Natural killer cell treated with Interleukin-12 subunit alpha and Interleukin-12 subunit beta and Interleukin-15 and Interleukin-18, amount 100 ng/mL, for 72 hours (primary cell): ENCODE measurements at places on chromosomes 12 and 14. TPM values are rescaled to one million over a fixed set of nuclear protein-coding genes. Genes with fewer than 3 reads are reported as not detected.

- H3K4me1 ChIP-seq: peaks cover 5% of the 10 kb centered on the region
- no peak overlapping the region for H3K4me3 ChIP-seq
- no peak for DNase-seq
- peaks cover 23% of the 10 kb centered on the region for H3K27me3 ChIP-seq
- no peak overlapping the region for H3K27ac ChIP-seq
These were observed 108.2 kb upstream of the CCDC91 start for GRCh38 chr12:28082096-28082495.

GRCh38 chr14:91996948-91997371, 42.9 kb downstream of the TRIP11 start:
- peaks cover 23% of the 10 kb centered on the region for H3K36me3 ChIP-seq
- H3K4me1 ChIP-seq: peaks cover 26% of the 10 kb centered on the region
- H3K27ac ChIP-seq: peak overlapping the region; percentile 61
- H3K4me3 ChIP-seq: peak overlapping the region; percentile 33
- H3K27me3 ChIP-seq: no peaks in the 10 kb centered on the region

DNA sequence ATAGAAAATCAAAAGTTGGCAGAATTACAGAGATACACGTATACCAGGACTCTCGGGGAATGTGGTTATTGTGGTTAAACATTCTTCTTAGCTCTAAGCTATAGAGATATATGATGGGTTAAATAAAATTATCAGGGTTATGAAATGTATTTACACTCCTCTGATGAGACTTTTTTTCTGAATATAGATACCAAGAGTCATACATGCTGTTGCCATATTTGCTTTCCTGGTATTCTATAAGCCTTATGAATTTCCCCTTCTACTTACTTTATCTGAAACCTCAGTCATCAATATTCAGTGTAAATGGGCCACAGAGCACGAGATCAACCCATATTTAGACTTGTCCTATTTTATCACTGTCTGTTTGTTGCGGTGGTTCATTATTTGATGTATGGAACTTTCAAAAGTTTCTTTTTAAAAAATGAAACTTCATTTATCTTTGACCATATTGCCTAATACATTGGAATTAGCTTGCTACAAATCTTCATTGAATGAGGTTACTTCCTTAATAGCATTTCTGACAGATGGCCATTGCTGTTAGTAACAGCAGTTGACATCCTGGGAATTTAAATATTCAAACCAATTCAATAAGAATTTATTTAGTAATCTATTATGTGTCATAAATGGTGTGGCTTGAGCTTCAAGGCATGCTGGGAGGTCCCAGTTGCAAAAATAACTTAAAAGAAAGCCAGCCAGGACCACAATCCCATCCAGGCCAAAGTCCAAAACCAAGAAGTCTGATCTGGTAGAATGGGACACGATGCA, 393.5 kb downstream of the PCNX1 start:
- no peak for DNase-seq
- H3K4me3 ChIP-seq: no peak overlapping the region
- H3K27ac ChIP-seq: peak overlapping the region; percentile 35
- H3K27me3 ChIP-seq: no peaks in the 10 kb centered on the region
- H3K36me3 ChIP-seq: peaks cover 12% of the 10 kb centered on the region

DNA sequence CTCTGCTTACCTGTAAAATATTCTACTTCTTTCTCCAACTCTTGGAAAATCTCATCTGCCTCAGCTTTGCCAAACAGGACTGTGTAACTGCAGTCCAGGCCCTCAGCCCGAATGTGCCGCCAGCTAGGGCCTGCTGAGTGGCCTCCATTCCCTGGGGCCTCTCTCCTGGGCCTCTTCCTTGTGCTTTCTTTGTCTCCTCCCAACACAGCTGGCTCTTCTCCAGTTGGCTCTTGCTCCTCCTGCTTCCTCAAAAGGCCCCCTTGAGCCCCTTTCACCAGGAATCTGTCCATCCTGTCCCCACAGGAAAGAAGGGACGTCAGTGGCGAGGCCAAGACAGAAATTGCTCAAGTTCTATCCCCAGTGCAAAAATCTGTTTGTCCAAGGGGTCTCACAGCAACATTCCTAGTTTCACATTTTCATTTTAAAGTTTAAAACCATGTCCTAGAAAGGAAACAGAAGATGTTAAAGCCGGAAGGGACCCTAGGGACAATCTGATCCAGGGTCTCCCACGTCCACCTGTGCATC, 713 bp downstream of the ALKBH2 start:
- H3K27ac ChIP-seq: peak overlapping the region; percentile 72
- DNase-seq: no peak
- no peaks in the 10 kb centered on the region for H3K27me3 ChIP-seq
- no peaks in the 10 kb centered on the region for H3K36me3 ChIP-seq
- peak overlapping the region; percentile 77 for H3K4me3 ChIP-seq

- H3K27me3 ChIP-seq: peaks cover 12% of the 10 kb centered on the region
- DNase-seq: no peak
- H3K27ac ChIP-seq: no peak overlapping the region
- no peak overlapping the region for H3K4me3 ChIP-seq
- H3K4me1 ChIP-seq: no peaks in the 10 kb centered on the region
These were observed 151.3 kb downstream of the PAH start for GRCh38 chr12:102765736-102766135.

- DNase-seq: no peak
- no peaks in the 10 kb centered on the region for H3K27me3 ChIP-seq
- H3K27ac ChIP-seq: no peak overlapping the region
These were observed 5.6 kb downstream of the LTA4H start for GRCh38 chr12:96029826-96030225.

DNA sequence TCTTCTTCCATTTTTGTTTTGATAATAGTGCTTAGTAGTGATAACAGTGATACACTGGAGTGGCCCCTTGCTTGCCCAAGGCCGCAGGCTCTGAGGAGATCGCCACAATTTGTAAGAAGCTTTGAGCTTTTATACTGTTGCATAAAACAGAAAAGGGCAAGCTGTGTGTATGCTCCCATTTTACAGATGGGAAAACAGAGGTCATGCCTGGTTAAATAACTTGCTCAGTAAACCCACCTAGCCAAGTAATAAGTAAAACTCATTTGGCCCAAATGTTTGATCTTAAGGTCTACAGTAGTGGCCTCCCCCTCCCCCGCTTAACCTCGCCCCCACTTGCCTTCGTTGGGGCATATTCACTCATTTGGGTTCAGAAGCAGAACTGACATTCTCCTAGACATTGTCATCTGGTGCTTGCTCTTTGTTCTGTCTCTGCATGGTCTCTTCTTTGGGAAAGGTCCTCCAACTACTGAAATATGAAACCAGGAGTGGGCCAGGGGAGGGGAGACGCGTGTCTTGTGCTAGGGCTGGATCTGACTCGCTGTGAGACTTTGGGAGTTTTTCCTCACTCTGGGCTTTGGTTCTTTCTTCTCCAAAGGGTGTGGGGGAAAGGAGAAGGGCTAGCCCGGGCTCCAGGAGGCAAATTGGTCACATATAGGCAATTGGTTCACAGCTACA, 88.1 kb downstream of the PAPOLA start:
- DNase-seq: no peak
- H3K4me3 ChIP-seq: no peak overlapping the region
- H3K27ac ChIP-seq: no peak overlapping the region
- peaks cover 8% of the 10 kb centered on the region for H3K27me3 ChIP-seq
- no peaks in the 10 kb centered on the region for H3K36me3 ChIP-seq

DNA sequence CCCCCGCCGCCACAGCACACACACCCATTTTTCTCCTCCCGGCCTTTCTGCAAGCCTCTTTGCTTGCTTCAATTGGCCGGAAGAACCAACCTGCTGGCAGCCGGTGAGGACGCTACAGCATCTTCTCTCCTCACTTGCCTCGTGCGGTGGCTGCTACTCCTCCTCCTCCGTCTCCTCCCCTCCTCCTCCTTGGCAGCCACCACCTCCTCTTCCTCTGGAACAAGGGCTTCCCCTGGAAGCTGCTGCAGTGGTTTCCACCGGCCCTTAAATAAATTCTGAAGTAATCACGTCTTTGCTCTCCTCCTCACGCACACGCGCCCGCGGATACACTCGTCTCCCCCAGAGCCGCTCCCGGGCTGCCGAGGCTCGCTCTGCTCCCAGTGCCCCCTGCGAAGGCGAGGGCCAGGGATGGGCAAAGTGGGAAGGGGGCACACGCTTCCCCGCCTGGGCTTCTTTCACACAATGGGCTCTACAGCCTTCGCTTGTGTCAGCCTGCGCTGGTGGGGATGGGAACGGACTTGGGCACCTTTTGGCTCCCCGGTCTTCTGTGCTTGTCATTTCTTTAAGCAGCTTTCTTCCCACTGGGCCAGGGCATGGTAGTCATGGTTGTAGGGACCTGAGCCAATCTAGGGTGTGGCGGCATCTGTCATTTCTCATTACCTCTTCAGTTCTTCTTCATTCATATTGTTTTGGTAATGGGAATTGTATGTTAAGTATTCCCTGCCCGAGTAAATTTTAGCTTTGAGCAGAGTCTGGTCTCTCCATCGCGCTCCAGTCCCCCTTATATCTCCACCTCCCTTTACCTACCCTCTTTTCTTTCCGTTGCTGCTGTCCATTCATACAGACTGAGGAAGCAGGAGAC, at the start of gene PPFIA2:
Gene PPFIA2, minus strand, starts transcription at position 161 of the 862 bp plus-strand sequence.
- no peak within 1 kb of the TSS for H3K27ac ChIP-seq
- DNase-seq: no peak
- H3K36me3 ChIP-seq: no peaks in the 10 kb centered on the region
- peak within 1 kb of the TSS; percentile 66 for H3K4me3 ChIP-seq
- peaks cover 18% of the 10 kb centered on the region for H3K27me3 ChIP-seq
- H3K4me1 ChIP-seq: peaks cover 9% of the 10 kb centered on the region

DNA sequence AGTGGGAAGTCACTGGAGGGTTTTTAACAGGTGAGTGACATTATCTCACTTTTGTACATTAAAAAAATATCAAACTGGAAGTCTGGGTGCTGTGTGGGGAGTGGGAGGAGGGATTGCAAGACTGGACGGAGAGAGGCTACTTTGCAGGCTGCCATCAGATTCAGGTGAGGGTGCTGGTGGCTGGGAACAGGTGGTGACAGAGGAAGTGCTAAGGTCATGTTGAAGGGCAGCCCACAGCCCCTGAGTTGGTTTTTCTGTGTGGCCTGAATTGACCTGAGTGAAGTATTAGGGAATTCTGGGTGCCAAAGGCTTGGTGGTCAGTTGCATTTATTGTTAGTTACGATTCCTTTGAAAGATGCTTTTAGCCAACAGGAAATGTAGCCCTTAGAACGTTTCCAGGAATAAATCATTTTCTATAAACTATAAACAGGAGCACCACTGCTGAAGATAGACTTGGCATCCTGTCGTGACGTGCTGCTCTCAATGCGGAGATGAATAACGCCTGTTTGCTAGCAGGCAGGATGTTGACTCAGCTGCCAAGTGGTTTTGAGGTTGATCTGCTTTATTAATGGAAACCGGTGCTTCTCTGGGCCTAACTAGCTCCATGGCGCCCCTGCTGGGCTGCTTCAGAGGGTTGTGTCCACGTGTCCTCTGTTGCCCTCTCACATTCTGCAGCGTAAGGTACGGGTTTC, 707.5 kb upstream of the TMEM132C start:
- H3K27ac ChIP-seq: peak overlapping the region; percentile 86
- DNase-seq: no peak
- H3K36me3 ChIP-seq: peaks cover 5% of the 10 kb centered on the region
- peaks cover 20% of the 10 kb centered on the region for H3K4me1 ChIP-seq
- H3K4me3 ChIP-seq: peak overlapping the region; percentile 55
- no peaks in the 10 kb centered on the region for H3K27me3 ChIP-seq

- H3K36me3 ChIP-seq: peaks cover 13% of the 10 kb centered on the region
- DNase-seq: no peak
- no peaks in the 10 kb centered on the region for H3K27me3 ChIP-seq
- no peak overlapping the region for H3K4me3 ChIP-seq
- H3K27ac ChIP-seq: no peak overlapping the region
These were observed 121.2 kb downstream of the CRACR2A start for GRCh38 chr12:3631759-3632158.

DNA sequence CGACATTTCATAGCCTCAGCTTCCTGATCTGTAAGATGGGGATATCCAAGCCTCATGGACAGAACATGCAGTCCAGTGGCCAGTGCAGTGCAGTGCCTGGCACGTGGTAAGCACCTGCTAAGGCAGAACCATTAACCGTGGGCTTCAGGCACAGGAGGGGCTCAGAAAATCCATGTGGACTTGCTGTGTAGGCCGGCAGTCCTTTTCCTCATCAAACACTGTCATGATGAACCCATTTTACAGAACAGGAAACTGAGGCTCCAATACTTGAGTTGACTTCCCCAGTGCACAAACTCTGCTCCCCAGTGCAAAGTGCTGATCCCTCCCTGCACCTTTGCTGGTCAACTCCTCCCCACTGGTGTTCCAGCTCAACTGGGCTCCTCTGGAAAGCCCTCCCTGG, 18.0 kb downstream of the TRPV4 start:
- H3K27ac ChIP-seq: no peak overlapping the region
- H3K4me1 ChIP-seq: no peaks in the 10 kb centered on the region
- H3K4me3 ChIP-seq: no peak overlapping the region
- H3K27me3 ChIP-seq: peaks cover 10% of the 10 kb centered on the region
- H3K36me3 ChIP-seq: no peaks in the 10 kb centered on the region

DNA sequence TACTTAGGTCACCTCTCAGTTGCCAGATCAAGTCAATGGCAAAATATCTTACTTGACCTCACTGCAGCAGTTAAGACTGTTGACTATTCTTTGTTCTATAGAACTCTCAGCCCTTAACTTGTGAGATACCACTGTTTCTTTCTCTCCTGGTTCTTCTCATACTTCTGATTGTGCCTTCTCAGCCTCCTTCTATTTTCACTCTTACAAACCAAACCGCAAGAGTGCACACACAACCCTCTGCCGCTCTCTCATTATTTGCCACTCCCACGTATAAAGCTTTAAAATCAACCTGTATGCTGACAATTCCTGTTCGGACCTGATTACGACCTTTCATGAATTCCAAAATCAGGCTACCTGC, 4.5 kb downstream of the E2F7 start:
- peaks cover 6% of the 10 kb centered on the region for H3K27me3 ChIP-seq
- peak overlapping the region; percentile 7 for H3K4me3 ChIP-seq
- no peak overlapping the region for H3K27ac ChIP-seq
- H3K4me1 ChIP-seq: peaks cover 21% of the 10 kb centered on the region
- H3K36me3 ChIP-seq: no peaks in the 10 kb centered on the region

- no peak overlapping the region for H3K27ac ChIP-seq
- DNase-seq: no peak
- no peaks in the 10 kb centered on the region for H3K4me1 ChIP-seq
- H3K36me3 ChIP-seq: no peaks in the 10 kb centered on the region
- H3K27me3 ChIP-seq: no peaks in the 10 kb centered on the region
- no peak overlapping the region for H3K4me3 ChIP-seq
These were observed 1.7 kb upstream of the LIN7A start for GRCh38 chr12:80939231-80939950.

Gene MFAP5
- total RNA-seq: not detected

Gene ALDH1L2
- total RNA-seq: 0.29 TPM

Gene PRH2
- not detected for total RNA-seq

Gene ARHGEF25
- 4.0 TPM for total RNA-seq

Gene C3AR1
- total RNA-seq: 1.6 TPM

Gene NPFF
- not detected for total RNA-seq

Gene ERP27
- total RNA-seq: 3.7 TPM

Gene EIF4B
- total RNA-seq: 372 TPM

Gene RBP5
- total RNA-seq: not detected

Gene TDRD9
- 1.1 TPM for total RNA-seq

Gene TMEM119
- not detected for total RNA-seq

Gene SMCO3
- not detected for total RNA-seq
